ENCODE measurements at places on chromosomes 3 and 15.

- DNase-seq: no peak
These were observed 30.2 kb upstream of the TLE3 start for GRCh38 chr15:70127770-70128413.

DNA sequence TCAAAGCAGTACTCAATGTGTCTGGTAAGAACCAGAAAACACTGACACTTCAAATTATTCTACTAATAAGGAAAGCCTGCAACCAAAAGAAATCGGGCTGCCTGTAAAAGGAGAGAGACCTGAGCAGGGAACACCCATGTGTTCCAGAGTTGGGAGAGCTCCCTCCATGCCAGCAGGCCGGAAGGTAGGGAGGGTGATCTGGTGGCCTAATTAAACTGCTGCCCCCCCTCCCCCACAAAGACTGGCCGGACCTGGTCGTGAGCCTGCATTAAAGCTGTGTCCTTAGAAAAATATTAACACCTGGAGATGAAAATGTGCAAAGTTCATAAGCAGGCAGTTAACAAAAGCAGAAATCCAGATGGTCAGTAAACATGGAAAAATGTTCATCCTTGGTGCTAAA, 170.6 kb upstream of the BHLHE40 start:
- no peak for DNase-seq

GRCh38 chr15:44471885-44472455, 44.5 kb downstream of the CTDSPL2 start:
- DNase-seq: no peak

DNA sequence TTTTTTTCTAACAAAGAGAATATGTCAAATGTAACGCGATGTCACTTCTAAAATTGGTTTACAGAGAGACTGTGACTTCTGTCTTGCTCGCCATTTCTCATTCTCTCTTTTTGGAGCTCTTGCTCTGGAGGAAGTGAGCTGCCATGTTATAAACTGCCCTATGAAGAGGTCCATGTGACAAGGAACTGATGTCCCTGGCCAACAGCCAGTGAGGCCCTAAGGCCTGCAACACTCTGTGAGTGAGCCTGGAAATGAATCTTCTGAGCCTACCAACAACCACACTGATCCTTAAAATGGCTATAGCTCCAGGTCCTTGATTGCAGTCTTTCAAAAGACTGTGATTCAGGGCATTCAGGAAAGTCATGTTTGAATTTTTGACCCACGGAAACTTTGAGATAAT, 49.9 kb downstream of the NMD3 start:
- no peak for DNase-seq

GRCh38 chr3:24242012-24242698, 252.5 kb downstream of the THRB start:
- no peak for DNase-seq

DNA sequence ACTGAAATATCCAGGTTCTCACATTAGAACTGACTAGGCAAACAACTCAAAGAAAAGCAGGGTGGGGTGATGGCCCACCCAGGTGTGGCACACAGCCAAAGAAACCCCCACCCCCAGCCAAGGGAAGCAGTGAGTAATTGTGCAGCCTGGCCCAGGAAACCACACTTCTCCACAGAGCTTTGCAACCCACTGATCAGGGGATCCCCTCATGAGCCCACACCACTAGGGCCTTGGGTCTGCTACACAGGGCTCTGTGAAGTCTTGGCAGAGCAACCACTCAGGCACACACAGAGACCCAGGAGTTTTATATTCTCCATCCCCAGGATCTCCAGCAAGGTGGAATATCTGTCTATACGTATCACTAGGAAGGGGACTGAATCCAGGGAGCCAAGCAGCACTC, 22.2 kb upstream of the TRIM42 start:
- DNase-seq: no peak

DNA sequence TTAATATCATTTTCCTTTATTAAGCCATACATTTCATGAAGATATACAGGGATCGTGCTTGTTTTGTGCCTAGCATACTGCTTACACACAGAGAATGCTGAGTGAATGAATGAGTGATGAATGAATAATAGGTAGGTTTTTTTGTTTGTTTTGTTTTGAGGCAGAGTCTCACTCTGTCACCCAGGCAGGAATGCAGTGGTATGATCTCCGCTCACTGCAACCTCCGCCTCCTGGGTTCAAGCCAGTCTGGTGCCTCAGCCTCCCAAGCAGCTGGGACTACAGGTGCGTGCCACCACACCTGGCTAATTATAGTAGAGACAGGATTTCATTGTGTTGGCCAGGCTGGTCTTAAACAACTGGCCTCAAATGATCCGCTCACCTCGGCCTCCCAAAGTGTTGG, 400.0 kb downstream of the ROBO1 start:
- DNase-seq: no peak

DNA sequence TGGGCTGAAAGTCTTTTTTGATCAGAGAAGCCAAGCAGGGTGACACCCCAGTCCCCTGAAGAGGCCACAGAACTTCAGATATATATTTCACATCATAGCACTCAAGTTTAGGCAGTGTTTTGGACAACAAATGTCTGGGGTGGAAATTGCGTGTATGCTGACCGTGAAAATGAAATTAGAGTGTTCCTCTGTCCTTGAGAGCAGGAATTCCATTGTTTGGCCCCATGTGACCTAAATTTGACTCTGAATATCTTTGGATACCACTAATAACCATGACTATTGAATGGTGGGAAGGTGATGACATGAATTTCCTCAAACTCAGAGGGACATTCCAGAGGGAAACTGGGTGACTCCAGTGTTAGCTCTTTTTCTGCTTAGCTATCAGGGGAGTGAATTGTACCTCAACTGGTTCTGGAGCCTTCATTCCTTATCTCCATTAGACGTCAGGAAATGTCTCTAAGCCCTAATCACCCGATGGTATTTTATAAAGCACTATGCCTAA, 263.5 kb upstream of the RASGRP1 start:
- DNase-seq: no peak

- DNase-seq: no peak
These were observed 60.3 kb downstream of the CMSS1 start for GRCh38 chr3:99878005-99878404.

- DNase-seq: no peak
These were observed 405.0 kb upstream of the TPM1 start for GRCh38 chr15:62637574-62637897.

GRCh38 chr3:39254806-39255449, 24.9 kb downstream of the CX3CR1 start:
- no peak for DNase-seq

GRCh38 chr3:119235151-119235550, 5.5 kb downstream of the B4GALT4 start:
- no peak for DNase-seq

DNA sequence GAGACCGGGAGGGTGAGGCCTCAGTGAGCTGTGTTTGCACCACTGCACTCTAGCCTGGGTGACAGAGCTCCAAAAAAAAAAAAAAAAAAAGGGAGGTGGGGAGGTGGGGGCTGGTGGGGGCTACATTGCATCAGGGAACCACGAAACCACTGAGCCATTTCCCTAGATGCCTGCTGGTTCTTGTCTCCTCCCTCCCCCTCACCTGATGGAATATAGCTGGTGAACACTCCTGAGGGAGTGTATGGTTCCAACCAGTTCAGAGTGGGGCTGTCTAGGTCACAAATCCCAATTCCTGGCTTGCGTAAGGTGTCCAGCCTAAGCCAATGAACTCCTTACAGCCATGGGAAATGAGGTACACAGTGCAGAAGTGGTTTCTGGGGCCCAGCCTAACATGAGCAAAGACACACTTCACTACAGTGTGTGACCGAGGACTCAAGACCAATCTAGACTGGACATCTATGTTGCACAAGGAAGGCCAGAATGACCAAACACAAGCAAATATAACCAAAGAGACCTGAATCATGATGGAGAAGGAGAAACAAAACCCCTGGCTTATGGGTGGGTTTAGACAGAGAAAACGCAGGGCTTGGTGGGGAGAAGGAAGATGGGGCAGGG, 39.1 kb upstream of the OSBPL11 start:
- no peak for DNase-seq

DNA sequence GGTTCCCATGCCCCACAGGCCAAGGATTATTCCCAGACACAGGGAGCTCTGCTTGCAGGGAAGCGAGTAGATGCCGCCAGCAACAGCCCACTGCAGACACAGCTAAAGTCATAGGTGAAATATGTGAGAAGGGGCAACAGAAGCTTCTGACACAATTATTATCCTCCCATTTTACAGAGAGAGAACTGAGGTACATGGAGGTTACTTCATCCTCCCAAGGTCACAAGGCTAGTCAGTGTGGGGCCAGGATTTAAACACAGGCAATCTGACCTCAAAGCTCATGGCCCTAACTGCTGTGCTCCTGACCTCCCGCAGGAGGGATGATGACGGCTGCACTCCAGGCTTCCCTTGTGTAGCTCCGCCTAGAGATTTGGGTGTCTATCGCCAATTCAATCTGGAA, 15.7 kb upstream of the FSIP1 start:
- DNase-seq: no peak

GRCh38 chr15:77144026-77144425, 73.1 kb upstream of the TSPAN3 start:
- DNase-seq: no peak

DNA sequence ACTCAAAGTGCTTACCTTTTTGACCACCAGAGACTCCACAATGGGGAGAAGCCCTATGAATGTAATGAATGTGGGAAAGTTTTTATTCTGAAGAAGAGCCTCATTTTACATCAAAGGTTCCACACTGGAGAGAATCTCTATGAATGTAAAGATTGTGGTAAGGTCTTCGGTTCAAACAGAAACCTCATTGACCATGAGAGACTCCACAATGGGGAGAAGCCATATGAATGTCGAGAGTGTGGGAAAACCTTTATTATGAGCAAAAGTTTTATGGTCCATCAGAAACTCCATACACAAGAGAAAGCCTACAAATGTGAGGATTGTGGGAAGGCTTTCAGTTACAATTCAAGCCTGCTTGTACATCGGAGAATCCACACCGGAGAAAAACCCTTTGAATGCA, 5.5 kb upstream of the ZNF35 start:
- no peak for DNase-seq

DNA sequence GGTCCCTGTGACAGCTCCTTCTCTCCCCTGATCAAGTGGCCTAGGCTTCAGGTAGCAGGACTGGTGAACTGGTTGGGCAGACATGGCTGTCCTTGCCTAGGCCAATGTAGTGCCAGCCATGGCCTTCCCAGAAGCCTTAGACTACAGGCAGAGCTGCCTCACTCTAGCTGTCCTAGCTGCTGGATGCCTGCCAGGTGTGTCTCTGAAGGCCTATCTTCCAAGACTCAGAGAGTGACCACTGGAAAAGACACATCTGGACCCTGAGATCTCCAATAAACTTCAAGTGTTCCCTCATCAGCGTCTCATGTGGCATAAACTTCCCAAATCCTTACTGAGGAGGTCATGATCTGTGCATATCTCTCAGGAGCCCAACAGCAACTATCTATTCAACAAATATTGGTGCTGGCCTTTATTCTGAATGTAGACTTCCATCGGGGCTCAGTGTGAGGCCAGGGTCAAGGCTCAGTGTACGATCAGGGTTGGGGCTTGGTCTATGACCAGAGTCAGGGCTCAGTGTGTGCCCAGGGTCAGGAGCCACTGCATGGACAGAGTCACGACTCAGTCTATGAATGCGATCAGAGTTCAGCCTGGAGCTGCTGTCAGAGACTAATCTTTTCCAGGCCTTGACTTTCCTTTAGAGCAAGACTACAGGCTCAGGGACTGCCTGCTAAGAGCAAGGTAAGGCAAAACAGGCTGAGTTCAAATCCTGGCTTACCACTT, 36.5 kb upstream of the INSYN1 start:
- DNase-seq: no peak

DNA sequence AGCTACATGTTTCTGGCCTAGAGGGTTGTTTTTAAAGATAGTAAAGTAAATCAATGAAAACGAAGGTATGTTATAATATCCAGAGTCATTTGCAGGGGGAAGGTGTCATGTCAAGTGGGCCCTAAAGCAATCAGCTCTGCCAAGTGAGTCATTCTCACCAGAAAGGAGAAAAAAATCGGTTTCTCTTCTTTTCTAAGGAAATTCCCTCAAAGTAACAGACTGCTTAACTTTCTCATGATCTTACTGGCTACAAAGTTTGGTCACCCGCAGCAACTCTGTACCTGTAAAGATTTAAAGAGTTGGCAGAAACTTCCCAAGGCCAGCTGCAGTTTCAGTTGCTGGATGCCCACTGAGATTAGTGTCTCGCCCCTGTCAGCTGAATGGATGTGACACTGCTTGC, 5.5 kb upstream of the FSIP1 start:
- DNase-seq: no peak

- no peak for DNase-seq
These were observed 124.1 kb downstream of the THRB start for GRCh38 chr3:24370352-24371090.

- no peak for DNase-seq
These were observed 16.0 kb downstream of the SEC61A1 start for GRCh38 chr3:128068156-128068620.

DNA sequence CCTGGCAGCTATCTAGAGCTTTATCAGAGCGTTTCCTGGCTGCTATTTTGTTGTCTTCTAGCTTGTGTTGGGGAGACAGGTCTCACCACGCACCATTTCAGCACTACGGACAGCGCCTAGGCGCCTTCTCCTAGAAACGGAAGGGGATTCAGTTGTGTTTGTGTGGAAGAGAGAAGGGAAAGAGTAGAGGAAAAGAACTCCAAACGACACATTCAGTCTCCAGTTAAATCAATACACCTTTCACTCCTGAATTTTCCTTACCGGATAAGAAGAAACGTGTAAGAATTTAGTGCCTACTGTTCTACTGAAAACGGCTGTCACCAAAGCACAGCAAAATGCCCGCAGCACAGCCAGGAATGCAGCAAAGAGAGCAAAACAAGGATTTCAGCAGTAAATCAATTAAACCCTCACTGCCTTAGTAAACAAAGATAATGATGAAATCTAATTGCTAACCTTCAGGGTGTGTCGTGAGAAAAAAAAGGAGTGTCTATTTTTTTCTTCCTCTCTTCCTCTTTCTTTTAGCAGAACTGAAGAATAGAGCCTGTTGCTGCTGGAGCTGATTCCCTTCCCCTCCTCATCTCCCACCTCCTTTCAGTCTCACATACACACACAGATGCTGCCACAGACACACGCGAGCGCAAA, 412 bp upstream of the CTXN2 start:
- no peak for DNase-seq

DNA sequence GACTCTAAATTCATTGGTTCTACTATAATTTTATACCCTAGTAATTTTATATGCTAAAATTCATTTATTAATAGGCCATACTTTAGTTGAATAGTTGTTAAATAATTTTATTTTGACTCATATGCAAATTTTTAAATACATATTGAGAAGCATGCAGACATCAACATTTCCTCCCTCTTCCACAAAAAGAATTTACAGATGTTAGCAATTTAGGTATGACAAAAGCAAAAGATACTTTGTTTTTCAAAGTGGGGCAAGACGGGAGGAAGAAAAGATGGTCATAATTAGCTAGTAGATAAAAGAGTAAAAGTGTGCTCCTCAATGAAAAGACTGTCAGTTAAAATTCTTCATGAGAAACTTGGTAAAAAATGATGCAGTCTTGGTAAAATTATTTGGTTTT, 148.9 kb upstream of the TSPAN3 start:
- DNase-seq: no peak

DNA sequence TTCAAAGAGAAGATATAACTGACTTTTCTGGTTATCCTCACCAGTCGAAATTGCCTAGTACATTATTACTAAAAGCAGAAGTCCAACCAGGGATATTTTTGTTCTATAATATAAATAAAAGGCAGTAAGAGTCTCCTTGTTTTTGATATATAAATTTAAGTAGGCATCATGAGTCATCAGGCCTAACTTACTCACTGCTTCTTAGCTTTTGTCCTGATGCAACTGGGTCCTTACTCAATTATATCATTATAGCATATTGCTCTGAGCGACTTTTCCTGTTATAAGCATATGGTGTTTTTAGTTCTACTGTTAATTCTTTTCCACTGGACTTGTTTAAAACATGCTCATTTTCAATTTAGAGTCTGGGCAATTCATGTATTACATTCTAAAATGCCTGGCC, 910.1 kb downstream of the MCTP2 start:
- DNase-seq: no peak
